ENCODE measurements at places on chromosomes 11 and 22. TPM values are rescaled to one million over a fixed set of nuclear protein-coding genes. Genes with fewer than 3 reads are reported as not detected.
A peak's percentile ranks its signal among the peaks of the same experiment; 100 is the strongest.

Gene BIK
- 4.0 TPM for total RNA-seq

- DNase-seq, result no peak
These were observed 26.6 kb upstream of the OSBPL5 start for GRCh38 chr11:3191586-3192324.

DNA sequence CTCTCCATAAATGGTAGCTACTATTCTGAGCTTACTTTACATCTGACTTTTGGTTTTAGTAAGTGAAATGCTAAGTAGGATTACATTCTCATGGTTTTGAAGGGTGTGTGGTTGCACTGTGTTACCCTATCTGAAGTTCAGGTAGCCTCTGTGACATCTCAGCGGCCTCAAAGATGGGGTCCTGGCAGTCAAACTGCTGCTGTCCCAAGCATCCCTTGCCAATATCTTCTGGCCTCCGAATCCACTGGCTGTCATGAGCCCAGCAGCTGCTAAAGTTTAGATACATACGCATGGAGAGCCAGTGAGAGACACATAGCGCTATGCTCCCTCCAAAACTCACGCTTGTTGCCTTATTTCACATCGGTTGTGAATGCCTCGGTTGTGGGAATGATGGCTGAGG is 34.9 kb downstream of the UBASH3B start:
- DNase-seq, result no peak

DNA sequence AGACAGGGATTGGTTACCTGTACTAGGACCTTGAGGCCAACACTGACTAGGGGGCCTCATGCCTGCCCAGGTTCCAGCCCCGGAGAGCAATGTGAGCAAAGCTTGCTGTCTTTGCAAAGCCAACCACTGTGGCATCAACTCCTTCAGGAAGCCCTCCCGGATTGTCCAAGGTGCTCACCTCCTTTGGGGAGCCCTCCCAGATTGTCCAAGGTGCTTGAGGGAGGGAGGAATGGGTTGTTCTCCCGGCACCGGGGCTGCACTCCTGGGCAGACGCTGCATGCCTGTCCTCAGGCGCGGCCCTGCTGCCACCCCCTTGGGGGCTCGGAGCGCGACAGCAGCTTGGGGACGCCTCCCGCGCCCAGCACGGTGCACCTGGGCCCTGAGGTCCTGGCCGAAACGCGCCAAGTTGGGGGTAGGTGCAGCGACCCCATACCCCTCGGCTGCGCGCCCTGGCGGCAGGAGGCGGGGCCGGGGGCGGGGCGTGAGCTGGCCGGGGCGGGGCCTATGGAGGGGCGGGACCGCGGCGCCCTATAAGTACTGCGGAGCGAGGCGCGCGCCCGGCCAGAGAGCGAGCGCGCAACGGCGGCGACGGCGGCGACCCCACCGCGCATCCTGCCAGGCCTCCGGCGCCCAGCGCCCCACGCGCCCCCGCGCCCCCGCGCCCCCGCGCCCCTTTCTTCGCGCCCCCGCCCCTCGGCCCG is at the start of gene CD81:
TSS of gene CD81 (plus strand) at position 560 of the 701 bp plus-strand sequence. CDS start 240 bp downstream, outside the sequence.
- DNase-seq, result peak; percentile 80

GRCh38 chr22:38844315-38845003 is 631 bp upstream of the NPTXR start:
- no peak for DNase-seq

DNA sequence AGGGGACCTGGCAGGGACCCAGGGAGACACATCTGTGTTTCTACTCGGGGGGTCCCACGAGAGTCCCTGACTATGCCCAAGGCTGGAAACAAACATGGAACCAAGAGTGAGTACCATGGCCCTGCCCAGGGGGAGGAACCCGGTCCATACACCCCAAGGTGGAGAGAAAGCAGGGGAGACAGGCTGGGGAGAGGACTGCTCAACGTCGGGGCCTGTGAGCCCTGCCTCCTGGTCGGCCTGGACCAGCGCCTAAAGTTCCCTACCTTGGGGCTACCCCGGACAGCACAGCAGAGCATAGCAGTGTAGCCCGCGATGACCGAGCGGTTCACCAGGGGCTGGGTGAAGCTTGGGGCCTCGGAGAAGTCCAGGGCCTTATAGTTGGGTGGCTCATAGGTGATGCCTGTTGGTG is 20.2 kb downstream of the MYBPC3 start:
- no peak for DNase-seq

DNA sequence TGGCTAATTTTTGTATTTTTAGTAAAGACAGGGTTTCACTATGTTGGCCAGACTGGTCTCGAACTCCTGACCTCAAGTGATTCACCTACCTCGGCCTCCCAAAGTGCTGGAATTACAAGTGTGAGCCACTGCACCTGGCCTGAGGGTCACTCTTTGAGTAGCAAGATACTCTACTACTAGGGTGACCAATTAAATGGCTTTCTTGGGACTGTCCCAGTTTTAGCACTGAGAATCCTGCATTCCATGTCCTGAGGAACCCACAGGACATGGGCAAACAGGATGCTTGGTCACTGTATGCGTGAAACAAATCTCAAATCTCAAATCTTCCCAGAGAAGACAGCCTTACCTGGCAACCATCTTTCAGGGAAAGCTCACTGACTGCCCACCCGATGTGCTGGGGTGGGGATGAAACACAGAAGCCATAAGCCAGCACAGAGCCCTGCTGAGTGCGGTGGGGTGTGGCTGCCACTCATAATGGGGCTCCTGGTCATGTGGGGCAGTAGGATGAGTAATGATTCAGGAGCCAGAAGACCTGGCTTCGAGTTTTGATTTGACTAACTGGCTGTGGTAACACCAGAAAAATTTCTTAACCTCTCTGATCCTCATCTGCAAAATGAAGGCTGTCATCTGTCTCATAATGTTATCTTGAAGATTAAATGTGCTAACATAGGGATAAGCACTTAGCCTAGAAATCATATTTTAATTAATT is 11.5 kb downstream of the CLMP start:
- no peak for DNase-seq
